ENCODE measurements at places on chromosomes 3 and 15.

- DNase-seq, result no peak
These were observed 31.5 kb downstream of the NGRN start for GRCh38 chr15:90297021-90297420.

GRCh38 chr3:195256639-195257453 lies 14.1 kb downstream of the XXYLT1 start:
- DNase-seq, result no peak

GRCh38 chr3:95645291-95645690 lies 1169.1 kb upstream of the EPHA6 start:
- no peak for DNase-seq

GRCh38 chr15:83980637-83981036 lies 254.9 kb upstream of the GOLGA6L4 start:
- DNase-seq, result no peak

DNA sequence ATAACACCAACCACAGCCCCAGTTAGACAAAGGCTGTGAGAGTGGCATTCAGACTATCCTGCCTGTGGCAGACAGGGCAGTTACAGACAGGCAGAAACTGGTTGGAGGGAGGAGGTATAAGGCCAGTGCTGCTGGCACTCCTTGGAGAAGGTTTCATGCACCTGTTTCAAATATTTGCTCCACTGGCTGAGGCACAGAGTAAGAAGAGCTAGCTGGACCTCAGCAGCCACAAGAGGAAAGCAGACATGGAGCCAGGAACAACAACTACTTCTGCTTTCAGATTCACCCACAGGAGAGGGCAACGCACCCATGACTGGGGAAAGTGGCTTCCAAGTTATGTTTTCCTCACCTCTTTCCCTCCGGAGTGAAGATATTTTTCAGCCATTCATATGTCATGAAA lies 11.5 kb upstream of the PRKAR2A start:
- no peak for DNase-seq

DNA sequence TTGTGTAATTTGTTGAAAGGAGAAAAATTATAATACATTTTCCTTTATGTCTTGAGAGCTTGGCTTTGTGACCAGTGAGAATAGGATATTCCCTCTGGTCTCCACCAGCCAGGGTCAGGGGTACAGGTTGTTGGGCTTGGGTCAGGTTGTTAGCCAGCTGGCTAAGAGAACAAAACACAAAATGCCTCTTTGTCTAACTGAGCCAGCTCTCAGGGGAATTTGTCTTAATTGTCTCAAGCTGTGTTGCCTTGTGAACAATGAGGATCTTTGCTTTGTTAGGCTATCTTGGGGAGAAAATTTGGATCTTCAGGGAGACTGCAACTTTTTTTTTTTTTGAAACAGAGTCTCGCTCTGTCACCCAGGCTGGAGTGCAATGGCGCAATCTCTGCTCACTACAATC lies 17.7 kb upstream of the GK5 start:
- no peak for DNase-seq

- no peak for DNase-seq
These were observed 29.6 kb downstream of the CPOX start for GRCh38 chr3:98563661-98564281.

DNA sequence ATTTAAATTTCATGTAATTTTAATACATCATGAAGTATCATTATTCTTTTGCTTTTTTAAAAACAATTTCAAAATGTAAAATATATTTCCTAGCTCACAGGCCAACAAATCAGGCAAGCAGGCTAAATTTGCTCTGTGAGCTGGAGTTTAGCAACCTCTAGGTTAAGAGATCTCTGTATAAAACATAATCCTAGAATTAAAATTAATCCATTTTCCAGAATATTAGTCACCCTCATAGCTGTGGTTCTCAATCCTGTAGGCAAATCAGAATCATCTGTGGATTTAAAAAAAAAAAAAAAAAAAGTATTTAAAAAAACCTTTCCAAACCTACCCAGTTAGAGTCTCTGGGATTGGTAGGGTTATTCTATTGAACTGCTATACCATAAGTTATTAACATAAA lies 209.7 kb downstream of the MINAR1 start:
- DNase-seq, result no peak

DNA sequence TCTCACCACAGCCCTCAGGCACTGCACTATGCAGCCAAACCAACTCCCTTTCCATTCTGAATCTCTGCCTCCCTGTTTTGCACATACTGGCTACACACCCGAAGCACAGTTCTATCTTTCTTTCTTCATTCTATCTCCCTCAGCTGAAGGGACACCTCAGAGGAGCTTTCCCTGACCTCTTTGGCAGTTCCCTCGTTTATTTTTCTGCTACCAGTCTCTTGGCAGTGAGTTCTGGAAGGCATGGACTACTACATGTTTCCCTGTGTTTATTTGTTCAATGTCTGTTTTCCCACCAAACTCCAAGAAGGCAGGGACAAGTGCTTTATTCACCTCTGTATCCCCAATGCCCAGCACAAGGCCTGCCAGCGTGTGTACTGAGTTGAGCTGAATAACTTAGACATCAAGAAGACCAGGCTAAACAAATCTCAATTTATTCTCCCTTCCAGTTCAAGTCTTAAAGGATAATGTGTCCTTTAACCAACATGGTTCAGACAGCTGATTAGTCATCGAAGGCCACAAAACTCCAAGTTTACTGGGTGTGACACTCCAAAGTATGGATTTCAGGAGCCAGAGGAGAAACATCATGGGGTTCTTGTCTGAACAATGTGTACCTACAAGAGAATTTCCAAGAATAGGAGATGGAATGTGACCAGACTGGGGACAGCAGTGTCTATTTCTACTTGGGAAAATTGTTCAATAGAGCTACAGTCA lies 260.1 kb upstream of the CTNNB1 start:
- no peak for DNase-seq

- DNase-seq, result no peak
These were observed 22.6 kb upstream of the SCG3 start for GRCh38 chr15:51658664-51659063.

DNA sequence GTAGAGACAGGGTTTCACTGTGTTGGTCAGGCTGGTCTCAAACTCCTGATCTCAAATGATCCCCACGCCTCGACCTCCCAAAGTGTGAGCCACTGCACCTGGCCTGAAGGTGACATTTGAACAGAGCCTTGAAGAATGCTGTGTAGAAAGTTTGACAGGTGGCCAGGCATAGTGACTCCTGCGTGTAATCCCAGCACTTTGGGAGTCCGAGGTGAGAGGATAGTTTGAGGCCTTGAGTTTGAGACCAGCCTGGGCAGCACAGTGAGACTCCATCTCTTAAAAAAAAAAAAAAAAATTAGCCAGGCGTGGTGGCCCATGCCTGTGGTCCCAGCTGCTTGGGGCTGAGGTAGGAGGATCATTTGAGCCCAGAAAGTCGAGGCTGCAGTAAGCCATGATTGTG lies 1.5 kb downstream of the IQGAP1 start:
- DNase-seq, result no peak

DNA sequence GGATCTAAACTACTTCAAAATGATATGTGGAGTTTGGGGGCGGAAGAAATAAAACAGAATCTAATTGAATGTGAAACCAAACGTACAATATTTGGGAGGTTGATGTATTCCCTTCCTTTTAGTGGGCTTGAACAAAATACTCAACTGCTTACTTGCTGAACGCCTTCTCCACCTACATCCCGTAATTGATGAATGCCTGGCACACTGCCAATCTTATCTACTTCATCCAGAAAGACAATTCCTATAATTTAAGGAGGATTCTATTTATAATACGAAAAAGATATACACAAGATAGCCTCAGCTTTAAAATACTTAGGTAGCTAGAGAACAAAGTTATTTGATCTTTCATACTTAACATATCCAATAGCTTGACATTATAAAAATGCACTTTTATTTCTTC lies 23.1 kb upstream of the PDCD7 start:
- DNase-seq, result no peak

- no peak for DNase-seq
These were observed 57.2 kb downstream of the ITGB5 start for GRCh38 chr3:124829819-124830554.

GRCh38 chr3:26132942-26133341 lies 343.1 kb downstream of the OXSM start:
- DNase-seq, result no peak

DNA sequence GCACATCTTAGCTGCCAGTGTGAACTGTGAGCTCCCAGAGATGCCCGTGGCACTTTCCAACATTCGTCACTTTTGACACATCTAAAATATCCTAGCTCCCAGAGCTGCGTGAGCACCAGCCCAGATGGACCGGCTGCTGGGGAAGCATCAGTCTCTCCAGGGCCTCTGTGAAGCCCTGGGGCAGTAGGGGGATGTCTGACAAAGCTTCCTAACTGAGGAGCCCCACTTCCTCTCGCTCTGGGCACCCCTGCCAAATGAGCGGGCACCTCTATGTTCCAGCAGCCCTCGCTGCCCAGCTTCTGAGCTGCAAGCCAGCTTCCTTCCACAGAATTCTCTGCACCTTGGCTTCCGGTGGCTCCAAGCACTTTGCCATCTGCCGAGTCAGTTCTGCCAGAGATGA lies 91.1 kb downstream of the LIPC start:
- no peak for DNase-seq

DNA sequence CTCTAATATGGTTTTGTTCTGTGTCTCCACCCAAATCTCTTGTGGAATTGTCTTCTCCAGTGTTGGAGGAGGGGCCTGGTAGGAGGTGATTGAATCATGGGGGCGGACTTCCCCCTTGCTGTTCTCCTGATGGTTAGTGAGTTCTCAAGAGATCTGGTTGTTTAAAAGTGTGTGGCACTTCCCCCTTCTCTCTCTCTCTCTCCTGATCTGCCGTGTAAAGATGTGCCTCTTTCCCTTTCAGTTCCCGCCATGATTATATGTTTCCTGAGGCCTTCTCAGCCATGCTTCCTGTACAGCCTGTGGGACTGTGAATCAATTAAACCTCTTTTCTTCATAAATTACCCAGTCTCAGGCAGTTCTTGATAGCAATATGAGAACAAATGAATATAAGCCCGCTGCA lies 33.1 kb downstream of the RETNLB start:
- no peak for DNase-seq

- DNase-seq, result peak; percentile 87
These were observed 51.2 kb upstream of the ULK4 start for GRCh38 chr3:42012935-42013690.

GRCh38 chr3:29565236-29565635 lies 284.4 kb downstream of the RBMS3 start:
- no peak for DNase-seq

DNA sequence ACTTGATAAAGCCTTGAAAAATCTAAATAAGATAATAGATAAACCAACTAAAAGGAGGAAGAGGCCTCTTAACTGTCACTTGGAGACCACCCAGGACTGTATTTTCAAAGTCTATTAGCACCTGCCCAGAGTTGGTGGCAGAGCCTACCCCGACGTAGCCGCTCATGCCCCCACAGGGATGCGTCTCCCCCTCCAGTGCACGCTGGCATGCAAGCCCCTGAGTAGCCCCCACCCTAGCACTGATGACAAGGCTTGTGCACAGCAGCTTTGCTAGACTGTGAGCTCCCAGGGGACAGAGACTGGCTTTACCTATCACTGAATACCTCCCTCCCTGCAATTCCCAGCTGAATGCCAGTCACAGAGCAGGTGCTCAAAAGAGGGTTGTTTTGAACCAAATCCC lies 54.1 kb upstream of the HES1 start:
- DNase-seq, result no peak

DNA sequence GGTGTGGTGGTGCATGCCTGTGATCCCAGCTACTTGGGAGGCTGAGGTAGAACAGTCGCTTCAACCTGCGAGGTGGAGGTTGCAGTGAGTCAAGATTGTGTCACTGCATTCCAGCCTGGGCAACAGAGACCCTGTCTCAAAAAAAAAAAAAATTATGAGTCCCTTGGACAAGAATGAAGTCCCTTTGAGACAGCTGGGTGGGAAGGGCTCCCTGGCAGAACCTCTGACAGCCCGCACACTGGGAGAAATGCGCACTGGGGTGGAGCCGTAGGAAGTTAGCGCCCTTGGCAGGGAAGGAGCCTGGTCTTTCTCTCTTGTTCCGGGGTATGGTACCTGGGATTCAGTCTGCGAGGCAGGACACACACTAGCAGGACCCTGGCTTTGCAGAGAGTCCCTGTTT lies 51.4 kb downstream of the SLC30A4 start:
- no peak for DNase-seq

DNA sequence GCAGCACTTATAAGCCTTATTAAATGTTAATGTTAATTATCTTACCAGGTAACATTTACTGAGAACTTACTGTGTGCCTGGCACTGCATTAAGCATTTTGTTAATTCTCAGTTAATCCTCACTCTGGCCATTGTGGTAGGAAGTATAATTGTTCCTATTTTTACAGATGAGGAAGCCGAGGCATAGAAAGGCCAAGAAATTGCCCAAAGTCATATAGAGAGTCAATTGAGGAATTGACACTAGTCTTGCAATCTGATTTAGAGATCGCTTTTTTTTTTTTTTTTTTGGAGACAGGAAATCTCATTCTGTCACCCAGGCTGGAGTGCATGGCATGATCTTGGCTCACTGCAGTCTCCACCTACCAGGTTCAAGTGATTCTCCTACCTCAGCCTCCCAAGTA lies 132.6 kb upstream of the PROK2 start:
- no peak for DNase-seq

DNA sequence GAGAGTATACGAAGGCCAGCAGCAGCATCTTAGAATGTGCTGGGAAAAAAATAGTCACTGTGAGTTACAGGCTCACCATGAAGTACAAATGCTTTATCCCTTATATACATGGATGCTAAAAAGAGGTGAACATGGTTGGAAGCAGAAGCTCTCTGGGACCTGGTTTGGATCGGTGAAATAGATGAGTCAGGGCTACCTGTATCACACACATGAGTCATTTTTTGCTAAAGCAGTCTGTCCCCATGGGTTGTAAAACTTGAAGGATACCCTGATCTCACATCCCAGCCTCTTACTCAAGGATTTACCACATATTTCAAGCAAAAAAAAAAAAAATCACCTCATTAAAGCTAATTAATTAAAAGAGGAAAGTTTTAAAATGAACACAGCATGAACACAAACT lies 6.9 kb upstream of the SERPINI2 start:
- no peak for DNase-seq

DNA sequence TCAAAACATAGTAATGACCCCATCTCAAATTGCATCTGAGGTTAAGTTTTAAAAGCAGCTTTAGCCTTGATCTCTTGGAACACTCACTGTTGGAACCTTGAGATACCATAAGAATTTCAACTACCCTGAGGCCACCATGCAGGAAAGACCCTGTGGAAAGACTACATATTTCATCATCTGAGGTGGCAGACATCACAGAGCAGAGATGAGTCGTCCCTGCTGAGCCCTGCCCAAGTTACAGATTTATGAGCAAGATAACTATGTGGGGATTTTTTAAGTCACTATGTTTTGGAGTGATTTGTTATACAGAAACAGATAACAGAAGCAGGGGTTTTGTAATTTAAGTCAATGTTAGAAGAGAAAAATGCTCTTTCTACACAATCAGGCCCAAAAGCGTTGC lies 168.4 kb downstream of the STAC start:
- no peak for DNase-seq

GRCh38 chr3:45704301-45704943 lies 15.2 kb downstream of the SACM1L start:
- no peak for DNase-seq

- no peak for DNase-seq
These were observed 12.9 kb upstream of the PARL start for GRCh38 chr3:183897606-183898005.

All from right lobe of liver (tissue), 6 donors.